ENCODE measurements at places on chromosomes 4 and X. TPM values are rescaled to one million over a fixed set of nuclear protein-coding genes. Genes with fewer than 3 reads are reported as not detected.

CENPE gene
- total RNA-seq = 9.8 TPM

DNA sequence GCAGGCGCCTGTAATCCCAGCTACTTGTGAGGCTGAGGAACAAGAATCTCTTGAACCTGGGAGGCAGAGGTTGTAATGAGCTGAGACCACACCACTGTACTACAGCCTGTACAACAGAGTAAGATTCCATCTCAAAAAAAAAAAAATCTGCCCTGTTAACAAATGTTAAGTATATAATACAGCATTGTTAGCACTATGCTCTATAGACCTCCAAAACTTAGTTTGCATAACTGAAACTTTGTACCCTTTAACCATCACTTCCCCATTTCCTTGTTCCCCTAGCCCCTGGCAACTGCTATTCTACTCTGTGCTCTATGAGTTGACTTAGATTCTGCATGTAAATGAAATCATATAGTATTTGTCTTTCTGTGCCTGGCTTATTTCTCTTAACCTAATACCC, 76.7 kb downstream of the TAB3 start:
- DNase-seq = no peak
- no peak overlapping the region for H3K27ac ChIP-seq
- H3K4me1 ChIP-seq = no peaks in the 10 kb centered on the region

- H3K27ac ChIP-seq = no peak overlapping the region
- H3K27me3 ChIP-seq = no peaks in the 10 kb centered on the region
- no peak for DNase-seq
- no peaks in the 10 kb centered on the region for H3K36me3 ChIP-seq
These were observed 71.3 kb upstream of the STS start for GRCh38 chrX:7076245-7076661.

DNA sequence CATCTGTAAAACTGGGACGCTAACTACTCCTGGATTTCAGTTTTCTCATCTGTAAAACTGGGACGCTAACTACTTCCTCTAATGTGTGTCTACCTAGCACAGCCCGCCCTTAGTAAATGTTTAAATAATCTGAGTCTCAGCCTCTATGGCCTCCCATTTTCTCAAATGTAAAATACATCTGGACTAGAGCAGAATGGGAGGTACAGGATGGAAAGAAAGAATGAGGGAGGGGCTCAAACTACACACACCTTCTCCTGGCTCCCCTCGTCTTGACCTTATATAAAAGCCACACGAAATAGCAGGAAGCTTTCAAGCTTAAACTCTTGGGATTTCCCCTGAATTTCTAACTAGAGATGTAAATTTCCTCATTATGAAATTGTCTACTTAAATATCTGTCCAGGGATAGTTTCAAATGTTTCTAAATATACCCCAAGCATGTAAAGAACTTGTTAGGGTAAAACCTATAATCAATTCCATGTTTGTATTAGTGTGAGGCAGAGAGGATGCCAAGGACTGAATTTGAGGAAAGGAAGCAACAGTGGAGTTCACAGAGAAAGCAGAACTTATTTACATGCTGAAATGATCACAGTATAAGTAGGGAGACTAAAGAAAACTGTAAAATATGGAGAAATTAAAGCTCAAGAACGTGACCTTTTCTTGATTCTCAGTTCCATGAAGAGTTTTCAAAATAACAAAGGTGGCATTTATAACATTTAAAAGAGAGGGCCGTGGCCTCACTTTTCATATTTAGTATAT, 220.0 kb downstream of the NWD2 start:
- no peak overlapping the region for H3K4me3 ChIP-seq
- no peaks in the 10 kb centered on the region for H3K36me3 ChIP-seq
- peak; percentile 50 for DNase-seq

DNA sequence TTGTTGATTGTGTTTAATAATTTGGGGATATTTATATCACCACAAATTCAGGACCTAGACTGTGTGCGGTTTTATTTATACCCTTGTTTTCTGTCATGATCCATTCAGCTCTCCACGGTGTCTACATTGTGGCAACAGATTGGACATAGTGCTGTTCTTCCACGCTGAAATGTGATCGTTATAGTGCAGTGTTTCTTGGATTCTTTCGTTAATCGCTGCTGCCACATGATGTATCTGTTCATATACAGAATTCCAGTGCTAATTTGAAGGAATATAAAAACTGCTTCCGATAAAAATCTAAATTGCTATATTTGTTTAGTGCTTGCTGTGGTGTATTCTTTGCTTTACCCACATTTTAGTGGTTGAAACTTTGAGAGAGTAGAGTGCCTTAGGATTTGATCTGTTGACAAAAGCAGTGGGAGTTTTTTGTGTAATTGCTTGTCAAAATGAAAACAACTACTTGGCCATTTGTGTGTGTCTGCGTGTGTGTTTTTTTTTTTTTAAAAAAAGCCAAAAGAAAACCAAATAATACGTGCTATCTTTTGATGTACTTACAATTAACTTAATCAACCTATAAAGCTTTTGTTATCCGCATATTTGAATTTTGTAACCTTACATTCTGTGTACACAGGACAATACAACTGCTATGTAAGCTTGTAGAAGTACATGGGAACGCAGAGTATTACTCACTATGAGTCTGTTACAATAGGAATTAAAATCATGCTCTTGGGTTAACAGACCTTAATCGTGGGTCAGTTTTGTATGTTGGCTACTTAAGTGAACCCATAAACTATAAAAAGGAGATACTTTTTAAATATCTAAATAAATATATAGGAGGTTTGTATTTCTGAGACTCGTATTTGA, 353.3 kb downstream of the ARHGAP24 start:
- H3K4me1 ChIP-seq = no peaks in the 10 kb centered on the region
- H3K36me3 ChIP-seq = no peaks in the 10 kb centered on the region
- no peaks in the 10 kb centered on the region for H3K27me3 ChIP-seq

PAGE2B gene
- total RNA-seq = not detected

All from colonic mucosa (tissue), 4 donors.